ENCODE measurements at places on chromosomes 5 and 9. TPM values are rescaled to one million over a fixed set of nuclear protein-coding genes. Genes with fewer than 3 reads are reported as not detected.
A peak's percentile ranks its signal among the peaks of the same experiment; 100 is the strongest.

EPB41L4B gene
- 7.7 TPM for polyA plus RNA-seq

DNA sequence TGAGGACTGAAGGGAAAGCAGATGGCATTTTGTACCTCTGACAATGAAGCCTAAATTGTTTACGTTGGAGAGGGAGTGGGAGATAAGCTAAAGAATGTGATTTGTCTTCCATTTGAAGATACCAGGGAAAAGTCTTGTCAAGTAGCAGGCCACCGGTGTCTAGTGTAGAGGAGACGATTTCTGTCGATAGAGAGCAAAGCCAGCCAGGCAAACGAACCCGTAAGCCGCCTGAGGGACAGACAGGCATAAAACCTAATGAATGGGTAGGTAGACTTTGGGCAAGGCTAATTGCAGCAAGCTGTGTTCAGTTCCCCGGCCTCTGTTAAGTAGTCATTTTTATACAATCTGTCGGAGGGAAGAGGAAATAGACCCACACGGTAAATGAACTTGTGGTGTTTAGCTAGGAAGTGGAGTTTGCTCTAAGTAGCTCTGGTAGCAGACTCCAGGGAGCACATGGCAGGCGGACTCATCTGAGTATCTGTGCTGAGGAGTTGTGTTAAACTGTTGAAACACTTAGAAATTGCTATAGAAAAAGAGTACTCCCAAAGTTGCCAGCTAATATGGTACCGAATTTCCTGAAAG, 28.8 kb downstream of the SMARCA2 start:
- DNase-seq: no peak

DNA sequence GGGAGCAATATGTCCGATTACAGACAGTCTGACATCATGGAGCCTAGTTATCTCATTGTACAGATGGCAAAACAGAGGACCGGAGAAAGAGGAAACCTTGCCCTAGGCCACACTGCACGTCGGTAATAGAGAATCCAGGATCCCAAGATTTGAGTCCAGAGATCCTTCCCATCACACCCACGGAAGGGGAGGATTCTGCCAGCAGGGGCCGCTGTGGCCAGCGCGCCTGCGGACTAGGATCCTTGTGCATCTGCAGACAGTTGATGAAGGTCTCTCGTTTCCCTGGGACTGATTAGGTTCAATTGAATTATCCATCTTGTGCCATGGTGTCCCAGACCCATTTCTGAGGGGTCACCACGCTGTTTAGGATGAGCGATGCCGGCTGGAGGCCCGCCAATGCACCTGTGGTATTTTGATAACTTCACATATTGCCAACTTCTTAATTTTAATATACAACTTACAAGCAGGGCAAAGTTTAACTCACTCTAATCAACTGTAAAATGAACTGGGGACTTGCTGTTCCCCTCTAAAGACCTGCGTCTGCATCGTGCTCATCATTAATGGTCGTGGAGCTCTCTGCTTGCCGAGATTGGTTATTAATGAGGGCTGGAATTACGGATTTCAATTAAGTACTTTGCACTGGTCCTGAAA, 592.7 kb upstream of the BRINP1 start:
- DNase-seq: peak; percentile 59

- no peak for DNase-seq
Observed at GRCh38 chr5:151885138-151885908, 39.3 kb downstream of the GLRA1 start.
